ENCODE measurements at places on chromosomes 4 and X. TPM values are rescaled to one million over a fixed set of nuclear protein-coding genes. Genes with fewer than 3 reads are reported as not detected.

DNA sequence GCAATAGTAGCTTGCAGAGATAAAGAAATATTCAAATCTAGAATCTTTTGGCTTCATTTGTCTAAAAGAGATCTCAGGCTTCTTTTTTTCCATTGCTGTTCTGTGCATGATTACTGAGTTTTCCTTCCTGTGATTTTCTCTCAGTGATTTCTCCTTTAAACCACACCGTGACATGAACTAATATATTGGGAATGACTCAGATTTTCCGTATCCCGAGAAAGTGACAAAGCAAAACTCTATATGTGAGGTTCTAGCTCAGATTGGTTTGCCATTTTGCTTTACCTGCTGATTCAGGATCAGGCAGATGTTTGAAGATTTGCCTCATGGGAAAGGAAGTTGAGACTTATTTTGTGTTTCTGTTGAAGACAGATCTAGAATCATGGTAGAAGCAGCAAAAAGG is 59.4 kb downstream of the MTHFD2L start:
- ATAC-seq, result no peak

Gene OTC
- total RNA-seq, result not detected

Gene NIPAL1
- 6.9 TPM for total RNA-seq

Gene STBD1
- total RNA-seq, result 3.4 TPM

DNA sequence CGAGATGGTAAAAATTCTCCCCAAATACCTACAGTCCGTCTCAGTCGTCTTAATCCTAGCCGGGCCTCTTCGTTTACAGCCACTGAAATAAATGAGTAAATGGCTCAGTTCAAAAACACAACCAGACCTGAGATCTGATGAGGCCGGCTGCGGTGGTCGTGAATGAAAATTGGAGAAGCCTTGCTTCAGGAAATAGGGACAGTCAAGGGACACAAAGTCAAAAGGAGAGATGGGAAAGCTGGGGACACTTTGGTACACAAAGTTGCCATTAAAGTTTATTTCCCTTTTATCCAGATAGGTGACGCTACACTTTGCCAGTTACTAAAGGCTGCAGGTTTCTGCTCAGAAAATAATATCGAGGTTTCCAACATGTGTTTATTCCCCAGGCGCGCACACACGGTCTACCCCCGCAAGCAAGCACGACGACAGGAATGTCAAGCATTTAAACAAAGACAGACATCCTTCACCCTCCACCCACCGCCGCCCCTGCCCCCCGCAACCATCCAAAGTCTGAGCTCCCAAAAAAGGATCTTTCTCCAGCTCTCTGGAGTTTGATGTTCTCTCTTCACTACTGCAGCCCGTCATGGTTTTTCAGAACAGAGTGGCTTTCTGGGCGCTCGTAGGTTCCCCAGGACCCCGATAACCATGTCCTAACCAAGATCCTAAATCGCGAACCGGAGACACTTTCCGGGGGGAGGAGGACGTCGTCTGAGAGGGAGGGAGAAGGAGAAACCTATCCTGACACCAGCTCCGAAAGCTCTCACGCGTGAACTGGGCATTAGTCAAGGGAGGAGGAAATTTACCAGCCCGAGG is 1.3 kb upstream of the PCDH7 start:
- no peak for ATAC-seq

DNA sequence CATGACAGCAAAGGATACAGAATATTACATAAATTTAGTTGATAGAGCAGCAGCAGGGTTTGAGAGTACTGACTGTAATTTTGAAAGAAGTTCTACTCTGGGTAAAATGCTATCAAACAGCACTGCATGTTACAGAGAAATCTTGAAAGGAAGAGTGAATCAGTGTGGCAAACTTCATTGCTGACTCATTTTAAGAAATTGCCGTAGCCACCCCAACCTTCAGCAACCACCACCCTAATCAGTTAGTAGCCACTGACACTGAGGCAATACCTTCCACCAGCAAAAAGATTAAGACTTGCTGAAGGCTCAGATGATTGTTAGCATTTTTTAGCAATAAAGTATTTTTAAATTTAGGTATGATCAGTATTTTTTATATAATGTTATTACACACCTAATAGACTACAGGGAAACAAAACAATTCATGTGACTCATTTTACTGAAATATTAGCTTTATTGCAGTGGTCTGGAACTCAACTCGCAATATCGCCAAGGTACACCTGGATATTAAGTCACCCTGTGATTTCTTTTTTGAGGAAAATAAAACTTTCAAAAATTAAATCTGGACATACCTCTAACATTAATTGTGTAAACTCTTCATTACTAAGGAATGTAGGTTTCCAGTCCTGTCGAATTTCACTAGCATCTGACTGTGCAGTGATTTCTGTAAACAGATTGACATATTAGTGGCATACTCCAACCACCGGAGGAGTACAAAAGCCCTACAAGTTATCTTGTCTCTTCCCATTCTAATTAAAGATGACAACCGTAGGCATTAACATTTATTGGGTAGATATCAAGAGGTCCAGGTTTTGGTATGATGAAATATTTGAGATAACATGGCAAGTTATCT is 71.1 kb downstream of the CLOCK start:
- no peak for ATAC-seq

GRCh38 chr4:7635445-7636239 is 200.9 kb upstream of the PSAPL1 start:
- ATAC-seq, result no peak
